Activated T-helper 1 cell treated with anti-CD3 and anti-CD28 coated beads, Interleukin-12 subunit alpha, Interleukin-12 subunit beta, Interleukin-2, Interleukin-4 antibody, amounts not matched to agents 30 ng/mL and 10 ng/mL and 1 ng/mL, durations not matched to agents 14 hours and 24 hours and 36 hours (primary cell): ENCODE measurements at places on chromosomes 11 and 22.

GRCh38 chr11:12377106-12377823, at the start of gene PARVA:
Gene PARVA, plus strand, starts transcription at chr11:12377571. Its CDS starts 77 bp downstream, at chr11:12377648.
- no peak for DNase-seq

DNA sequence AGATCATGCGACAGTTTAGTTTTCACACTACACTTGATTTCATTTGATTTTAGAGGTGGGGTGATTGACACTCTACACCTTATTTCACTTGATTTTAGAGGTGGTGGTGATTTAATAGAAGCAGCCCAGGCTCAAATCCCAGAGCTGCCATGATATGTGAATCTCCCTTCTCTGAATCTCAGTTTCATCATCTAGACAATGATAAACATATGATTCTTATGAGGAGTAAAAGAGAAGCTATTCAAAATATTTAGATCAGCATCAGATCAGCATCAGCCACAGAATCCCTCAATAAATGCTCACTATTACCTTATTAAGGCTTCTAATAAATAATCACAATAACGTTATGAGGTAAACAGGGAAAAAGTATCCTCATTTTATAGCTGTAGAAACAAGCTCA, 98.8 kb downstream of the MSANTD4 start:
- no peak for DNase-seq

DNA sequence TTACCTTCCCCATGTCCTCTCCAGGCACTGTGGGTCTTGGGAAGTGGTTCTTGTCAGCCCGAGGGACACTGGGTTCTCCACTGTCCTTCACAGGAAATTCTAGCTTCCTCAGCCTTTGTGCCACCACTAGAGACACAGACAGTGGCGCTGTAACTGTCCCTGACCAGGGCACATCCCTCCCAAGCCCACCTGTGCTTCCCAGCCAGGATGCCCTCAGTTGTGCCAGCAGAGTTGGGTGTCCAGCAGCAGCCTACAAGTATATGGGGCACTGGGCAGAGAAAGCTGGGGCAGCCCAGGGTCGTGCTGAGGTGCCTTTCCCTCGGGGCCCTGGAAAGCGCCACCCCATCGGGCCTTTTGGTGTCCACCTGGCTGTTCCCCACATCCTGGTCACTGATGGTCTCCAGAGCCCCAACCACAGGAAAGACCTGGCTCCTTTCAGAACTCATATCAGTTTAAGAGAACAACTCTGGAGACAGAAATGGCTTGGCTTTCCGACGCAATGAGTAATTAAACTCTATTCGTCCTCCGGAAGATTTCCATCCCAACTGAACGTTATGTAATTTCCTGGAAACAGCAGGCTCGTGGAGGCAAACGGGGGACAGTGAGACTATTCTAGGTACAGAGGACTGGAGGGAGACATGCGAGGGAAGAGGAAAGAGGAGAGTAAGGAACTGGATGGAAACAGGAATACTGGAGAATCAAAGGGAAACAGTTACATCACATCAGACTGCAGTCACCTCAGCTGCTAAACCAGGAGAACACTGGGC, 28.6 kb downstream of the PPP2R1B start:
- DNase-seq, result no peak

GRCh38 chr11:134360050-134360835, 28.5 kb downstream of the GLB1L2 start:
- peak; percentile 69 for DNase-seq

GRCh38 chr22:47130883-47131631, 368.6 kb downstream of the TBC1D22A start:
- no peak for DNase-seq

GRCh38 chr11:18471995-18472394, 16.3 kb downstream of the LDHAL6A start:
- no peak for DNase-seq

DNA sequence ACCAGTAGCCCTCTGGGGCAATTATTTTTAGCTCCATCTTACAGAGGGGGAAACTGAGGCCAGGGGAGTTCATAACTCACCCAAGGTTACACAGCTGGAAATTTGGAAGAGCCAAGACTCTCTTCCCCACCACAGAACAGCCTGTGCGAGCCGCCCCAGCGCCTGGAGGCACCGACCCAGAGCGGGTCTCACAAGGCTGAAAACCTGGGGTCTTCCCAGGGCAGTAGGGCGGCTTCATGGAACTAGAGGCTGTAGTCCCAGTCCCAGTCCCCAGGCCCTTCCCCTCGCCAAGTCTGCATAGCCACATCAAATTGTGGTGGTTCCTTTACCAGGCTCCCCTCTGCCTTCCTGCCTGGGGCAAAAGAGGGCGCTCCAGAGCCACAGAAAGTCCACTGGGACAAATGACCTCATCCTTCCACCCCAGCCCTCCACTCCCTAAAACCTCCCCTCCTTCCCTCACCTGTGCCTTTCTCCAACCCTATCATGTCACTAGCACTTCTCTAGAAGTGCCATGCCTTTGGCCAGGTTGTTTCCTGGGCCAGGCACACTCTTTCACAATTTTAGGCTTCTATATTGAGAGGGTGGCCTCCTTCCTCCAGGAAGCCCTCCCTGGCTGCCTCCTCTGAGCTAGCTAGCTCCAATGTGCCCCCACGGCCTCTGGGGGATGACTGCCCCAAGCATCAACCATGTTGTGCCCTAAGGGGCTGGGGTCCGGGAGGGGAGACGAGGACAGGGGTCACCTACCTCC, 15.2 kb upstream of the CDC42EP1 start:
- peak; percentile 30 for DNase-seq

DNA sequence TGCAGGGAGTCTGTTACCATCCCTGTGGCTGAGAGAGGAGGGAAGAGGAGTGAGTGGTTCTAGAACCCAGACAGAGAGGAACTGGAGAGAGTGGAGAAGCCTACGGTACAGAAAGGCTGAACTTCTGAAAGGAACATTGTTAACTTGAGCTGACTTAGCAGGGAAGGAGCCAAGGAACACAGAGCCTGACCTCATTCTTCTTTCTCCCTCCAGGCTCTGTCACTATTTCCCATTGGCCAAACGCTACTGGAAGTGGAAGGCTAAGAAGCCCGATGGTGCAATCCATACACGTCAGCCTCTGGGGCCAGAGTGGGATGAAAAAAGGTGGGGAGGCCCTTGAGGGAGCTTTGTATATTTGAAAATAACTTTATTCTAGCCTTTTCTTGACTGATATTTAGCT, 16.5 kb upstream of the WT1 start:
- no peak for DNase-seq

DNA sequence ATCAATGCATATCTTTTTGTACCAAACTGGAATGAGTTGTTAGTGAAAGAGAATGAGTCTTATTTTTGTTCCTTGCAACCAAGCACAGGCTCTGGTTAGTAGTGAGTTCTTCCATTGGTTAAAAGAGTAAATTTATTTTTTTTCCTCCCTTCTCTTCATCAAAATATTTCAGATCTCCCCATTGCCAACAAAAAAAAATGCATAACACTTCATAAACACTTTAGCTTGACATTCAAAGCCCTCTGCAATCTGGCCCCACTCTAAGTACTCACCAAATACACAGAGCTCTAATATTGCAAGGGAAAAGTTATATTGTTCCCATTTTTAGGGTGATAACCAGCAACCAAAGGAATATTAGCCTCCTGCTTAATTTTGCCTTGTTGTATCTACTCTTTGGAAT, 333.0 kb upstream of the LUZP2 start:
- no peak for DNase-seq

DNA sequence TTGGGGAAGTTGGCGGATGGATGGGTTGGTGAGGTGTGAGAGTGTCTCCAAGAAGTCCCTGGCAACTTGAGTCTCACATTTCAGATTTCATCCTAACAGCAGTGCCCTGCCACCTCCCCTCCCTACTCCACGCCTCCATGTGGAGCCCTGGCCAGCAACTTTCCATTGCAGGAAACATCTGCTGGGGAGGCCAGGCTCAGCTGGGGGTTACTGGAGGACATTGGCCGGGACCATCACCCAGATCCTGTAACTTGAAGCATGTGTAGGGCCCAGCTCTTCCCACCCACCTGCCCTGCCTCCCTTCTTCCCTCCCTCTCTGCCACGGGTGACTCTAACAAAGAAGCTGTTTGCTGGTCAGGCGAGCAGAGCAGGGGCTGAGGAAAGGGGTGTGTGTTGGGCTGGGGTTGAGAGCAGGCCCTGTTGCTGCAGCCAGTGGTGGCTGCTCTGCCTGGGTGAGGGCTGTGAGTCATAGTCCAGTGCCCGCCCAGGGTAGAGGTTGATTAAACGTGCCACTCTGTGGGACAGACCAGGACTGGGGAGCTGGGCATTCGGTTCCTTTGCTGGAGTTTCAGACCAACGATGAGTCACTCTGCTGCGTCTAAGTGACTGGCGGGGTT, 64.0 kb downstream of the SCN3B start:
- DNase-seq, result no peak

- DNase-seq, result no peak
These were observed 8.4 kb downstream of the XBP1 start for GRCh38 chr22:28791841-28792490.

GRCh38 chr22:48749555-48750227, 1078.0 kb downstream of the BRD1 start:
- no peak for DNase-seq

- DNase-seq, result no peak
These were observed 72.3 kb upstream of the TP53I11 start for GRCh38 chr11:45023065-45023365.

DNA sequence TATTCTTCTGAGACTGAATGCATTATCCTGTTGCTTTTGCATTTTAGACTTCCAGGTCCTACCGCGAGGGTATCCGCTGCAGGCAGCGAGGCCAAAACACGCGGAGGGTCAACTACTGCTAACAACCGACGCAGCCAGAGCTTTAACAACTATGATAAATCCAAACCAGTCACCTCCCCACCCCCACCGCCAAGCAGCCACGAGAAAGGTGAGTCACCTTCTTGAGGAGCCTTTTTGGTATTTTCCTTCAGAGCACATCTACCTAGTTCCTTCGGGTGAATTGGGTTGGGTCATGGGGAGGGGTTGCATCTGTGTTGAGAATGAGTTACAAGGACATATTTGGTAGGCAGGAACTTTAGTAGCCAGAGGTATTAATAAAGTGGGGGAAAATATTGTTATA, 179.8 kb downstream of the NAV2 start:
- DNase-seq, result no peak

GRCh38 chr22:20241579-20242392, 26.3 kb downstream of the RTN4R start:
- DNase-seq, result no peak

DNA sequence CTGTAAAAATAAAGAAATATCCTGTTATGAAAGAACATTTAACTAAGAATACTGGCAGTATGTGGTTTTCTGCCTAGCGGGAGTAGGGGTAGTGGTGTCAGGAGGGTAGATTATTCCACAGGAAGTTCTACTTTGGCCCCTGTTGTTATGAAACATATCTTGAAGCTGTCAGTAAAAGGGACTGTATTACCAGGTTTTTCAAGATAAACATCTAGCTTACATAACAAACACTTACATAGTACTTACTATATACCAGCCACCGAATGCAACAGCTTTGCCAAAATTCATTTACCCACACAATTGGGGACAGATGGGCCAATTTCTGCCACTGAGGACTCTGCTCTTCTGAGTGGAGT, 3.7 kb downstream of the TMEM123 start:
- no peak for DNase-seq

DNA sequence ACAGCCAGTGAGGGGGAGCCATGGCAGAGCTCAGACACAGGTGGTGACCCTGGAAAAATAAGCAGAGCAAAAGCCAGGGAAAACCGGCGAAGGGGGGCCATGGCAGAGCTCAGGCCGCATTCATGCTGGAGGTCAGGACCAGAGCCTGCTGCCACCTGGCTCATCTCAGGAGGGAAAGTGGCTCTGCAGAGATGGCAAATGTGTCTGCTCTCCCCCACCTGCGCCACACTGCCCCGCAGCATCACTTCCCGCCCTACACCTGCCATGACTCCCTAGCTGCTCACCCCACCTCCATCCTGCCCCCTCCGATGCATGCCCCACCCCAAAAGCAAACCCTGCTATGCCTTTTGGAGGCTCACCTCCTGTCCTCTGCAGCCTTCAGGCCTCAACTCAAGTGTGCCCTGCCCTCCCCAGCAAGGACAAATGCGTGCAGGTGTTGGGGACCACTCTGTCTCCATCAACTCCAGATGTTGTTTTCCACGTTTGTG, 123.2 kb upstream of the FGF3 start:
- no peak for DNase-seq

DNA sequence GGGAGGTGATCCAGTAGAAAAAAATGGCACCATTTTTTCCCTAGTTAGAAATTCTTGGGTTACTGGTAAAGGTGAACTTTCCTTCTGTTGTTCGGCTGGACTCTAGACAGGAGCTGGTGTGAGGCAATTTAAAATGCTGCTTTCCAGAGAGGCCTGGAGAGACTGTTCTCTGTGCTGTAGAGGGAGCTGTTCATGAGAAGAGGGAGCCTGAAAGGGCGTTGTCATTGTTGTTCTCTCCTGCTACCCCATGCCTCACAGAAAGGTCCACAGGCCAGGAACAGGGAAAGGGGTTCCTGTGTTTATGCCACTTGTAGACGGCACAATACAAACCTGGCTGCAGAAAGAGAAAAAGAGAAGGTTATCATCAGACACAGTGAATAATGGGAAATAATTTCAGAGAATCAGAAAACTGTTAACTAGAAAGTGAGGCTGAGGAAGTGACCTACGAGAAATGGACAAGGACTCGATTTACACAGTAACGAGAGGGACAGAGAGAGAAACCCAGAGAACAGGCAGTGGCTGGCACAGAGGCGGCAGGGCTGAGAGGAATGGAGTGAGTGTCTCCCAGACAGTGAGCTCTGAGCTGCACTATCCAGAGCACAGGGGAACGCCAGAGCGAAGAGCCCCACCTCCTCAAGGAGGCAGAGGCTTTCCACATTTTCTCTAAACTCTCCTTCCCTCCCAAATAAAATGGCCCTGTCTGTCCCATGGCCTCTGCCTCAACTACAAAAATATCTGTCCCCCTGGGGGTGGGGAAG, 109.2 kb downstream of the RRM1 start:
- DNase-seq, result no peak

- DNase-seq, result no peak
These were observed 333.9 kb downstream of the CADM1 start for GRCh38 chr11:115170133-115170815.

DNA sequence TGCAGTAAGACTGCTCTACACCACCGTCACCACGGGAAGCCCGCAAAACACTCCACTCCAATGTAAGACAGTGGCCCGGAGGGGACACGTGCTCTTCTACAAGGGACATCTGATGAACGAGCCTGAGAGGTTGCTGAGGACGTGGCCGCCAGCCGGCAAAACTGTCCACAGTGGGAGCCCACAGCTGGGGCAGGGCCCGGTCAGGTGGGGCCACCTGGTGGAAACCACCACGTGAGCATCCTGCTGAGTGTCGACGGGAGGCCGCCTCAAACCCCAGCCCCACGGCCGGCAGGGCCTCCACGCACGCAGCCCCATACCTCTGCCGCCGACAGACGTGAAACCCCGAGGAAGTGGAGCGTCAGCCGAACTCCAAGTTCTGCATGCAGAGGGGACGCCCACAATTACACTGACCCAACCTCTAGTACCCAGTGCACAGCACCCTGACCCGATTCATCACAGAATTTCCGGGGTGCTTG, 42.6 kb downstream of the BRD1 start:
- no peak for DNase-seq

GRCh38 chr11:95352733-95353346, 121.8 kb upstream of the SESN3 start:
- DNase-seq, result no peak

- DNase-seq, result no peak
These were observed 481.8 kb downstream of the ETS1 start for GRCh38 chr11:128105511-128105910.
